ENCODE measurements at places on chromosomes 6 and 20.

DNA sequence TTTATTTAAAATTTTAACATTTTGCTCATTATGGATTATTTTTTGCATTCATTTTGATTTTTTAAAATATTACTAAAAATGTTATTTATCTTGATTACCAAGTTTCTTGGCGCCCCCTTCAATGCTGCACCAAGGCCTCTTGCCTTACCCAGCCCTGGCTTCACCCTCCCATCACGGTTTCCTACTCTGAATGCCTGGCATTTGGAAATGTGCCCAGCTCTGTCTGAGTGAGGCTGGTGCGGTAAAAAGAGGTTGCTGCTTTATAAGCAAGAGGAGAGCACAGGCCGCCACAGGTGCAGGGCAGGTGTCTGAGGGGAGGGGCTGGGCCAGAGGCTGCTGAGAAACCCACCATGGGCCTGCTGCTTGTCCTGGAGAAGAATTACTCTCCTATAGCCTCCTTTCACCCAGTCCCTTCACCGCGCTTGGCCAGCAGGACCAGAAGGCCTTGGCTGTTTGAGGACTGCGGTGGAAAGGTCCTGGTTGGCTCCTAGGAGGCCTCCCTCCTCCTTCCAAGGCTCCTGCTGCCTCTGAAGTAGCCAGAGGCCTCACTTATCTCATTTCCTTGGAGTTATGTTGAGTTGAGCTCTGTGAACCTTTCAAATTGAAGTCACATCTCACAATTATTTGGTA lies 62.6 kb downstream of the BANF2 start:
- no peak for DNase-seq

- DNase-seq: no peak
Observed at GRCh38 chr6:20211941-20212391, 303 bp downstream of the MBOAT1 start.

DNA sequence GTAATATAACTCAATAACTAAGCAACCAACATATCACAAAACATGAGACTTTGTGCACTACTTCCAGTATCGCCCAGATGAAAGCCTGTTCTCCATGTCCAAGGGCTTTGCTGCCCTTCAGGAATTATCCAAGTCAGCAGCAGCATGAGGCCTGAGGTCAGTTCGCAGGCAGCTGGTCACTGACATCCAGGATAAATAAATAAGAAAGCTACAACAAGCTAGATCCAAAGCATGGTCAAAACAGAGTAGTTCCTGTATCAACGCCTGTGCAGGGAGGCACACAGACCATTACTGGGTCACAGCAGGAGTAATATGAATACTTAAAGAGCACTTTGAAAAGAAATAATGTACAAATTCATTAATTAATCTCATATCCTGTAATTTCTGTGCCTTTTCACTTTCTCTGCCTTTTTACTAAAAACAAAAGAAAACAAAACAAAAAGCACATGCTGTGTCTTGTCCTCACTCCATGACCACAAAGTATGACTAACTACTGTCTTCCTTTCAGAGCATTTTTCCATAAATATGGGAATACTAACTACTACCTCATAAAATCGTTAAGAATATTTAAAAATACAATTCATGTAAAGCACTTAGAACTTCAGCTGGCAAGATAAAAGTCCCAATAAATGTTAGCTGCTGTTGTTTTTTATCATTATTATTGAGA lies 374.9 kb upstream of the IRAK1BP1 start:
- no peak for DNase-seq

DNA sequence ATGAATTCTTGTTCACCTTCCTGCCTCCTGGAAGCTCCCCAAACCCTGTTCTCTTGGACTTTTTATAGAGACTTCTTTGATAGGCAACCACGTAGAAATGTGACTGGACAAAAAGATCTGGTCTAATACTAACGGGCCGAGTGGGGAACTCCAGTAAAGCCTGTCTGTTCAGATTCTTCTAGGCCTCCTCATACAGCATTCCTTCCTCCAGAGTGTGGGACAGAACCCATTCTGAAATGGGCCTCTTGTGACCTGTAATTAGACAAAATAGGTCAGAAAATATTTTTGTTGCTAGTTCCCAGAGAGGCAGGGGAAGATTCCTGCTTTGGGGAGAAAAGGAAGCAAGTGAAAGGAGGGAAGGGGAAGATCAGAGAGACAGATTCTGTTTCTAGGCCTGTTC lies 374.3 kb downstream of the CDH26 start:
- DNase-seq: no peak

GRCh38 chr20:528923-529604 lies 14.5 kb downstream of the CSNK2A1 start:
- DNase-seq: no peak
